ENCODE measurements at places on chromosomes 16 and 17.

GRCh38 chr16:867421-868385 is 67.2 kb upstream of the GNG13 start:
- DNase-seq, result no peak

DNA sequence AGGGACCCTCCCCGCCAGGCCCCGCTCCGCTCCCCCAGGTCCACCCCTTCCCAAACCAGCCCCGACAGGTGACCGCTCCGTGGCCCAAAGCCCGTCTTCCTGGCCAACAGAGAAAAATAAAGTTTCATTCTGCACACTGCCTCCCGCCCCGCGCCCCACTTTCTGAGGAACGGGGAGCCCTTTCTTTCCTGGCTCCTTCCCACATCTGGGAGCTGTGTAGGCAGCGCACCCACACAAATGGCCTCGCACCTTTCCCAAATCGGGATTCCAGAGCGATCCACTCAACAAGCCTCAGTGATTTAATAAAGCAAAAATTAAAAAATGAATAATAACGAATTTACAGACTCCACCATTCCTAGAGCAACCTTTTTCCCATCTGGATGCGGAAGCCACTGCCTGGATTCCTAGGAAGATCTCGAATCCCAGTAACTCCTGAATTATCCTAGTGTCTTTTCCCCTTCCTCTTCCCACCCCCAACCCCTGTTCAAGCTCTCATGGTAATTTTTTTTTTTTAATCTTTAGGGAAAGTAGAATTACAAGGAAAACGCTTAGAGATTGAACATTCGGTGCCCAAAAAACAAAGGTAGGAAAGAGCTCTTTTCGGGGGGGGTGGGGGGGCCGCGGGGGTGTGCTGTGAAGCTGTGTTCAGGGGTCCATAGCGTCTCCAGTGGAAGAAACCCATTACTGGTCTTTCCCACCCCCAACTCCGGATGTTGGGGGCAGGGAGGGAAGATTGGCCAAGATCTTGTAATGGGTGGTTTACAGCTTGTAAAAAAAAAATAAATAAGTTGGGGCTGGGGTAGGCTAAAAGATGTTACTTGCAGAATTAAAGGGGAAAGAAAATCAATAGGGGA is 1.6 kb downstream of the IGF2BP1 start:
- DNase-seq, result no peak

DNA sequence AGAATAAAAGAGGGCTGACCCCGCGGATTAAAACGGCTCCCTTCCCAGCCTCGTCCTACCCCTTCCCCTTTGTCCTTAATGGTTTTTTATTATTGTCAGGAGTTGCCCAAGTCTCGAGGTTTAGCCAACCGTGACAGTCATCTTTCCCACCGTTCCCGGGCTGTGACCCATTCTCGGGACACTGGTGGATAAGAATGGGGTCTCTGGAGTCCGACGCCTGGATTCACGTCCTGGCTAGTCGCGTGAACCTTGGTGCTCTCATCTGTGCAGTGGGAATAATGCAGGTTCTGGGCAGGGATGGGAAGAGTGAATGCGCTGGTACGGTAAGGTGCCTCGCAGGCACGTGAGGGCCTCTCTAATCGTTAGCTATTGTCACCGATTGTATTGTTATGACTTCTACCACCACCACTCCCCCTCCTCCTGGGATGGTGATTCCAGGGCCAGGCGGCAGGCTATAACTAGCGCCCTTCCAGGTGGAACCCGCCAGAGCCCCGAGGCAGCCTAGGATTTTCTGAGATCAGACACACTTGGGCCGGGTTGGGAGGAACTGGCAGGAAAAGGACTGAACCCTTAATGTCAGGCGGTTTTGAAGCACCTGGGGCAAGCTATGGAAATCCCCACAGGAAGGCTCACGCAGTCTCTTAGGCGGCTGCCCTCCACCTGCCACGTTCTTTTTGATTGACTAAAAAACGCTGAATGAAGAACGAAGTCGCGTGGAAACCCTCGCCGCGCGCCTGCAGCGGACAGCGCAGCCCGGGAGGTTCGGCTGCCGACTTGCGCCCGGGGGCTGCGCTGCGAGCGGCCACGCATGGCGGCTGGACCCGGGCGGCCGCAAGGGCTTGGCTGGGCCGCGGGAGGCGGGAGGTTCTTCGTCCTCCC is 2.7 kb downstream of the HS3ST3B1 start:
- no peak for DNase-seq

GRCh38 chr16:2980227-2981176 is at the start of gene PKMYT1:
Gene PKMYT1, minus strand, starts transcription at chr16:2980446. Its CDS starts 789 bp downstream, at chr16:2979657.
- peak; percentile 90 for DNase-seq

- DNase-seq, result no peak
Observed at GRCh38 chr17:8019166-8019565, 16.8 kb downstream of the GUCY2D start.

GRCh38 chr17:47707056-47707804 is 13.3 kb downstream of the TBKBP1 start:
- no peak for DNase-seq

DNA sequence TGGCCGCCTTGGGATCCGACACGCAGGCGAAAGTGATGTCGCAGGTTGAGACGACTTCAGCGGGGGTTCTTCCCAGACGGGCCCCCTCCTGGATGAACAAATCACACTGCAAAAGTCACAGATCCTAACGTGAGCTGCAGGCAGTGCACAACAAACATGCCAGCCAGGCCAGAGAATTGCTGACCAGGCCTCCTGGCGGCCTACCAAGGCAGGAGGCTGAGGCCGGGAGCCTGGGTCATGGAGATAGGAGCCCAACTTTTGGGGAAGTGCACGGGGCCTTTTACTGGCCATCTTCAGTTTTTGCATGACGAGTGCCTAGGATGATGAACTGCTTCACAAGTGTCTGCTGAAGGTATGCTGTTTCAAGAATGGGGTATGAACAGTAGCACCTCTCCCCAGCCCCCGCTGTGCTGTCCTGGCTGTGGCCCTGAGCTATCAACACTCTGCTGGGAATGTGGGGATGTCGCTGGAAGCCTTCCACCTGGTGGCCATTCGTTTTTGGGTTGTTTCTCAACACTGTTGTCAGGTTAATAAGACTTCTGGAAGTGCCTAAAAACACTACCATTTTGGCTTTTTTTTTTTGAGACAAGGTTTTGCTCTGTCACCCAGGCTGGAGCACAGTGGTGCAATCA is 12.2 kb upstream of the ROGDI start:
- no peak for DNase-seq

GRCh38 chr17:77214743-77215142 is 74.0 kb downstream of the SEC14L1 start:
- no peak for DNase-seq
